ENCODE measurements at places on chromosomes 7 and 10.

GRCh38 chr7:140036224-140036962 is 26.4 kb downstream of the PARP12 start:
- DNase-seq, result no peak

GRCh38 chr10:132788180-132788830 is 2.4 kb upstream of the NKX6-2 start:
- DNase-seq, result no peak

DNA sequence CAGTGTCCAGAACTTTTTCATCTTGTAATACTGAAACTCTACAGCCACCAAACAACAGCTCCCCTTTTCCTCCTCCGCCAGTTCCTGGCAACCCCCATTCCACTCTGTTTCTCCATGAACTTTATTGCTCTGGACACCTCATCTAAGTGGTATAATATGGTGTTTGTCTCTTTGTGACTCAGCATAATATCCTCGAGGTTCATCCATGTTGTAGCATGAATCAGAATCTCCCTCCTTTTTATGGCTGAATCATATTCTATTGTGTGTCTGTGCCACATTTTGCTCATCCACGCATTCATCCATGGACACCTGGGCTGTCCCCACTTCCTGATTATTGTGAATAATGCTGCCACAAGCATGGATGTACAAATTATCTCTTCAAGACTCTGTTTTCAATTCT is 124.4 kb upstream of the FGFR2 start:
- no peak for DNase-seq

- DNase-seq, result no peak
Measured at GRCh38 chr10:101453791-101454718, 100.1 kb downstream of the BTRC start.

DNA sequence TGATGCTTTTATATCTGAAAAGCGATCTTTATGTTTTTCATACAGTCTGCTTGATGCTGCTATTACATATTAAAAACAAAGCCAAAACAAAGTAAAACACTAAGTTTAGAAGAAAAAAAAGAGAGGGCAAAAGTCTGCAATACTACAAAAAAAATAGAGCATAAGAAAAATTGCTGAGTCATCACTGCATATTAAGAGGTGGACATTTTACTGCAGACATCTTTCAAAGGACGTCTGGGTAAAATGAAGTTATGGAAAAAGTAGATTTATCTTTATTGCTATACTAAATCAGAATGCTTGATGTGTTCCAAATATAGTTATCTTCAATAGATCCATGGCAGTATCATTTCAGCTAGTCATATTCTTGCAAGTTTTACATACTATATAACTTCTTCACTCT is 172.0 kb downstream of the MAGI2 start:
- no peak for DNase-seq

DNA sequence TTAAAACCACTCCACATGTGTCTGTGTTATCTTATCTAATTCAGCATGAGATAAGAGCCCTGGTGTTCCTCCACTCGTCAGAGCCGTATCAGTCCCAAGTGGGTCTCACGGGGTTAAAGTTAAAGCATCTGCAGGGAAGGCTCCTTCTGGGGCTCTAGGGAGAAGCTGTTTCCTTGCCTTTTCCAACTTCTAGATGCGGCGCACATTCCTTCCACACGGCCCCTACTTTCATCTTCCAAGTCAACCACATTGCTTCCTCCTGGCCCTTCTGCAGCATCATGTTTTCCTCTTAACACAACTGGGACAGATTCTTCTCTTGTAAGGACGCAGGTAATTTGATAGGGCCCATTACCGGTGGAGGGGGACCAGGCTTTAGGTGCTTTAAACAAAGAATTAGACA is 620.1 kb upstream of the DPP6 start:
- DNase-seq, result no peak

- DNase-seq, result no peak
Measured at GRCh38 chr10:113689057-113689456, 9.3 kb downstream of the CASP7 start.

- DNase-seq, result no peak
Measured at GRCh38 chr10:88028654-88029053, 165.2 kb downstream of the PTEN start.

DNA sequence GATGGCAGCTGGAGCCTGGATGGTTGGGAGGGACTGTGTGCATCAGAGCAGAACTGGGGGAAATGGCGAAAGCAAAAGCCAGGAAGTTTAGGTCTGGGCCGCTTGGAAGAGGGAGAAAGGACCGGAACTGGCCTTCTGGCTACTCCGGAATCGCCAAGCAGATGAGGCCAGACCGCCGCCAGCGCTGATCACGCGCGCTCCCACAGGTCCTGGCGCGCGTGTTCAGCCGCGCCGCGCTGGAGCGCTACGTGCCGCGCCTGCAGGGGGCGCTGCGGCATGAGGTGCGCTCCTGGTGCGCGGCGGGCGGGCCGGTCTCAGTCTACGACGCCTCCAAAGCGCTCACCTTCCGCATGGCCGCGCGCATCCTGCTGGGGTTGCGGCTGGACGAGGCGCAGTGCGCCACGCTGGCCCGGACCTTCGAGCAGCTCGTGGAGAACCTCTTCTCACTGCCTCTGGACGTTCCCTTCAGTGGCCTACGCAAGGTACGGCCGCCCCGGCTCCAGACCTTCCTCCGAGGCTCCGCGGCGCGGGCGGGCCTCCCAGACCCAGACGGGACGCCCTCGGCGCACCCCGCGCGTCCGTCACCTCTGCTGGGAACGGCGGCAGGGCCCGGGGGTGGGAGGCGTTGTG is 2.0 kb downstream of the CYP26C1 start:
- no peak for DNase-seq

DNA sequence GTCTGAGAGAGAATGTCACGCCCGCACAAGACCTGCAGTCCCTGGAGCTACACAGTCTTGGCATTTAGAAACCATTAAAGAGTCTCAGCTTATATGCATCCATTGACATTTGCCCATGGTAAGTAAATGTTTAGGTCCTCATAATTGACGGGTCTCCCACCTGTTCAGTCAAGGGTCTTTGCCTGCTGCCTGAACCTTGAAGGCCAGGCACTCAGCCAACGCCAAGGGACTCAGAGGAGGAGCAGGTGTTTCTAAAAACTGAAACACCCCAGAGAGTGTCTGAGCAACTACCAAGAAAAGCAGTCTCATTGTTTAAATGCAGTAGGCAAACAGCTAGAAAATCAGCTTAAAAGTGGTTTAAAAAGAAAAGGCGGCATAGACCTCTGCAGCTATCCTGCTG is 264.7 kb upstream of the AKR1E2 start:
- DNase-seq, result peak; percentile 82

GRCh38 chr10:13383399-13383761 is 35.3 kb upstream of the SEPHS1 start:
- peak; percentile 34 for DNase-seq

GRCh38 chr7:22934023-22934422 is 79.9 kb downstream of the HYCC1 start:
- no peak for DNase-seq

- no peak for DNase-seq
Measured at GRCh38 chr7:13411151-13411550, 578.3 kb downstream of the ETV1 start.

DNA sequence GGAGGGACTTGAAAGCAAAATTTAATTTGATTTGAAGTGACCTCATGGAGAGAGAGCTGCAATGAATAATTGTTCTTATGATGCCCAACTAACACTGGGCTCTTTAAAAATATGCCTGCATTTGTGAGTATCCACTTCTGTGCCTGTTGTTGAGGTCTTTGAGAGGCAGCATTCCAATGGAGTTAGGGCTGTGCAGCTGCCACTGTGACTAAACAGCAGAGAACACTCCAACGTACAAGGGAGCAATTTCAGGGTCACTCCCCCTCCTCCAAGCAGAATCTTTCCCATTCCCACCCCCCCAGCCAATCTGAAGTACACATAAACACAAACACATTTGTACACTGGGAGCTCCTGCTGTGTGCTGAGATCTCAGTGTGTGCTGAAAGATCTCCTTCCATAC is 28.0 kb upstream of the GSAP start:
- no peak for DNase-seq

DNA sequence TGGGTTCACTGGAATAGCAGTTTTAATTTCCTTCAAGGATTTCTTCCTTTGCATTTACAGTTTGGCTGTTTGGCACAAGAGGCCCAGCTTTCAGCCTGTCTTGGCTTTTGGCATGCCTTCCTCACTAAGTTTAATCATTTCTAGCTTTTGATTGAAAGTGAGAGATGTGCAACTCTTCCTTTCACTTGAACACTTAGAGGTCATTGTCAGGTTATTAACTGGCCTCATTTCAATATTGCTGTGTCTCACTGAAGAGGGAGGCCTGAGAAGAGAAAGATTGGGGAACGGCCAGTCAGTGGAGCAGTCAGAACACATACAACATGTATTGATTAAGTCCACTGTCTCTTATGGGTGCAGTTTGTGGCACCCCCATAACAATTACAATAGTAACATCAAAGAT is 33.9 kb downstream of the PTTG1IP2 start:
- no peak for DNase-seq

- no peak for DNase-seq
Measured at GRCh38 chr10:116763440-116763839, 21.1 kb upstream of the HSPA12A start.
